RWPE2 (cell line): ENCODE measurements at places on chromosomes 6 and 20.
A peak's percentile ranks its signal among the peaks of the same experiment; 100 is the strongest.

DNA sequence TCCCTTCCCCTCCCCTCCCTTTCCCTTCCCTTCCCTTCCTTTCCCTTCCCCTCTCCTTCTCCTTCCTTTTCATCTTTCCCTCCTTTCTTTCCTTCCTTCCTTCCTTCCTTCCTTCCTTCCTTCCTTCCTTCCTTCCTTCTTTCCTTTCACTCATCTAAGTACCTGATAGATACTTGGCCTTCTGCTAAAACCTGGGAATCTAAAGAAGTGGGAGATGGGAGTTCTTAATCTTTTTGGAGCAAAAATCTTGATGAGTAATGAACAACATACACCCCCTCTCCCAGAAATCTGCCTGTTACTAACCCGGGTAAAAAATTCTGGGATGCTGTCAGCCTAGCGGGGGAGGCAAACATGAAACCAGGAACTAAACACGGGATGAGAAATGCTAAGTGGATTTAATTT is 100.7 kb downstream of the VEGFA start:
- no peak overlapping the region for H3K27ac ChIP-seq
- H3K36me3 ChIP-seq: no peaks in the 10 kb centered on the region
- H3K4me3 ChIP-seq: no peak overlapping the region

DNA sequence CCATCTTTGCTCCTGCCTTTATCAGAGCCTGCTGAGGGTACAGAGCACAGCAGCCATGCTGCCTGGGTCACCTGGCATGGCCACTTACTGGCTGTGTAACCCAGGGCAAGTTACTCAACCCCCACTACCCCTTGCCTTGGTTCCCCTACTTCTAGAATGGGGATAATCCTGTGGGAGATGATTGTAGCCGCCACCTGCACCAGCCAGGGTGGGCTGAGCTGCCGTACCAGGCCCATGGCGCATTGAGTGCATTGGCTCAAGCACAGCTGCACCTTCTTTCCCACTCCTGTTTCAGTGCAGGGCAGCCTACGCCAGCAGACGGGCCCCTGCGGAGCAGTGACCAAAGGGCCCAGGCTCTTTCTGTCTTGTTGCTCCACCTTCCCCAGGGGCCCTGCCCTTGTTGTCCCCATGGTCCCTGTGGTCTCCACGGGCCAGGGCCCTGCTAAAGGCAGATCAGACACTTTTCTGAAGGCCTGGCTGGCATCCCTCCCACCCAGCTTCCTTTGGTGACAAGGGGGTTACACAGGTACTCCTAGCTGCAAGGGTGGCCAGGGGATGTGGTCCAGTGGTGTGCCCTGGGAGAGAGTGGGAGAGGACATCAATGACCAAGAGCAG is 159.4 kb upstream of the MLN start:
- peaks cover 6% of the 10 kb centered on the region for H3K4me1 ChIP-seq
- no peaks in the 10 kb centered on the region for H3K27me3 ChIP-seq
- no peak overlapping the region for H3K27ac ChIP-seq
- H3K36me3 ChIP-seq: no peaks in the 10 kb centered on the region
- no peak overlapping the region for H3K4me3 ChIP-seq
- DNase-seq: no peak

DNA sequence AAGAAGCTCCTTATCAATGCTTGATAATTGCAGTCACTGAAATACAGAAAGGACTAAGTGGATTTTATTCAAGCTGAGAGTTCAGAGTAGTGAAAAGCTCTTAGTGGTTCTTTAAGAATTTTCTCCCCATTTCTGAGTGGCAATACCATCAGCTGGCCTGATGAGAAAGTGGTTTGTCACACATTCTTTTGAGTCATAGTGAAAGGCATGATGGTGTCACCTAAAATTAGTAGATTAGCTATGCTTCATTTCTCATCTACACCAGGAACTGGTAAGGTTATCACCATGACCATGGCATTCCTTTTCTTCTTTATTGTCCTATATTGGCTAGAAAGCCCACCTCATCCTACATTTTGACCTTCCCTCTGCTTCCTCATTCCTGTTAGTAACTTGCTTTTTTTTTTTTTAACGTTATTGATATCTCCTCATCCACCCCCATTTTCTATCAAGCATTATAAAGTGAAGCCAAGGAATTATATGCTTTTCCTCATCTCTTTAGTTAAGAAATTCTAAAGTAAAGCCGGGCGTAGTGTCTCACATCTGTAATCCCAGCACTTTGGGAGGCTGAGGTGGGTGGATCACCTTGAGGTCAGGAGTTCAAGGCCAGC is 67.4 kb upstream of the LOC128125822 start:
- no peaks in the 10 kb centered on the region for H3K27me3 ChIP-seq
- H3K4me3 ChIP-seq: no peak overlapping the region
- no peaks in the 10 kb centered on the region for H3K36me3 ChIP-seq
- peaks cover 11% of the 10 kb centered on the region for H3K4me1 ChIP-seq
- H3K27ac ChIP-seq: no peak overlapping the region

- H3K4me1 ChIP-seq: peaks cover 16% of the 10 kb centered on the region
- H3K4me3 ChIP-seq: peak within 1 kb of the TSS; percentile 27
- H3K27me3 ChIP-seq: no peaks in the 10 kb centered on the region
- peak within 1 kb of the TSS; percentile 92 for H3K27ac ChIP-seq
- peak; percentile 94 for DNase-seq
- H3K36me3 ChIP-seq: no peaks in the 10 kb centered on the region; the same call in 1 of the 2 replicates
Measured at GRCh38 chr6:31114541-31114878, at the start of gene PSORS1C1. TSS of gene PSORS1C1 (plus strand) at chr6:31114800. CDS start at chr6:31129633, 14,833 bp downstream.

DNA sequence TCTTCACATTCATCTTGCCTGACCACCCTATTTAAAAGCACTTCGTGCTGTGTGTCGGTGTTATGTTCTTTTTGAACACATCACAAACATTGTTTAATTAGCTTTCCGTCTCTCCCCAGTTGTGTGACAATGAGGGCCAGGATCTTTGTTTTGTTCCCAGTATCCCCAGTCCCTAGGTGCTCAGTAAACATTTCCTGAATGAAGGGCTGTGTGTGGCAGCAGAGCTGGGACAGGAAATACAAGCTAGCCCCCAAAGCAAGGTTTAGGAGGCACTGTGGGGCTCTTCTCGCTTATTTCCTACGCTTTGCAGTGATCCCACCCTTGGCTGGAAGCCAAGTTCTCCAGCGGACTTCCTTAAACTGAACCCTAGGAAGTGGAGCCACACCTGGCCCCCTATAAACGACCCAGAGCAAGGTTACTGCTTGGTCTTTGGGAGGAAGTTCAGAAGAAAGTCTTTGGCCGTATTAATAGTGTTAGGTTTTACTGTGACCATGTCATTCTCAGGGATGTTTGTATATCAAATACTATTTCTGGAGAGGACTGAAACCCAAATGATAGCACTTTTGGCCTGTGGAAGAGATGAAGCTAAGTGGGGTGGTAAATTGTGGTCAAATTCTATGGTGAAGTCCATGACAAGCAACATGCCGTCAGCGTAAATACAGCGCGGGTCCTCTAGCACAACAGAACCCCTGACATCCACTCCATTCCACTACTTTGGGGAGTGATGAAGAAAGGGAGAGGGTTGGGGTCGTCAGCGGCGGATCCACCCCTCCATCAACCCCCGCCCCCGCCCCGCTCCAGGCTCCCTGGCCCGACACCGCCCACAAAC is 570 bp upstream of the FANCE start:
- H3K27me3 ChIP-seq: no peaks in the 10 kb centered on the region
- peak overlapping the region; percentile 47 for H3K27ac ChIP-seq
- no peak for DNase-seq

- no peak overlapping the region for H3K27ac ChIP-seq
- no peaks in the 10 kb centered on the region for H3K36me3 ChIP-seq
- H3K27me3 ChIP-seq: no peaks in the 10 kb centered on the region
- no peak overlapping the region for H3K4me3 ChIP-seq
- no peak for DNase-seq
Measured at GRCh38 chr20:10984913-10985312, 311.1 kb upstream of the JAG1 start.

DNA sequence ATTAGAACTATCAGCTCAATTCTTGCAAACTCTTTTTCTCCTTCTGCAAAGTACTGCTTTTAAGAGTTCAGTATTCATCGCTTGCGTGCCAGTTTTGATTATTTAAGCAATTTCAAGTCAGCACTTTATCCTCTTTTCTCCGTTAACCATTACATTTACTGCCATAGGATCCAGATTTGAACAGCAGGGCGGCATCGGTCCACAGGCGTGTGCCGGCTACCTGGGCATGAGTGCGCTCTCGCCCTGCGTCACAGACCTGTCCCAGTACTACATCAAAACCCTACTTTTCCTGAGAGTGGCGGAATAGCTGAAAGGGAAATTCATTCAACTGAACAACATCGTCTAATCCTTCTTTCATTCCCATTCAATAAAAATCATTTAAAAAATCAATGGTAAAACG is 53.4 kb downstream of the MYLK4 start:
- no peaks in the 10 kb centered on the region for H3K27me3 ChIP-seq
- no peaks in the 10 kb centered on the region for H3K4me1 ChIP-seq
- DNase-seq: no peak
- no peaks in the 10 kb centered on the region for H3K36me3 ChIP-seq
- no peak overlapping the region for H3K27ac ChIP-seq

- peak overlapping the region; percentile 68 for H3K27ac ChIP-seq
- H3K4me3 ChIP-seq: no peak overlapping the region
- DNase-seq: no peak
- peaks cover 13% of the 10 kb centered on the region for H3K4me1 ChIP-seq
- H3K36me3 ChIP-seq: peaks cover 11% of the 10 kb centered on the region
Measured at GRCh38 chr6:31661262-31662123, 915 bp upstream of the C6orf47 start.

DNA sequence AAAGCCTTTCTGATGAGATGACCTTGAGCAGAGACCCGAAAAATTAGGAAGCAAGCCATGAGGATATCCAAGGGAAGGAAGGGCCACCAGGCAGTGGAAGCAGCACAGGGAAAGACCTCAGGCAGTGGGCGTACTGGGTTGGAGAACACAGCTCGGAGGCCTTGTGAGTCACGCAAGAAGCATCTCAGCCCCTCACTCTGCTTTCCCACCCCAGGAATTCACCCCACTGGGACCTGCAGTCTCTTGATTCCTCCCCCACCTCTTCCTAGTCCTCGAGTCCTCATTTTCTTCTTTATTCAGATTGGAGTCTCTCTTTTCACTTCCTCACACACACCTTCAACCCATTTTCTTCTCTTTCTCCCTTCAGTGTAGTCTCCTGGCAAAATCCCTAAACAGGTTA is 27.0 kb downstream of the RPRD1B start:
- H3K36me3 ChIP-seq: peaks cover 97% of the 10 kb centered on the region
- peak overlapping the region; percentile 22 for H3K27ac ChIP-seq
- no peak overlapping the region for H3K4me3 ChIP-seq
- peaks cover 22% of the 10 kb centered on the region for H3K4me1 ChIP-seq

- no peaks in the 10 kb centered on the region; the same call in 1 of the 2 replicates for H3K36me3 ChIP-seq
- H3K4me1 ChIP-seq: peaks cover 9% of the 10 kb centered on the region
- no peak overlapping the region for H3K4me3 ChIP-seq
- H3K27me3 ChIP-seq: no peaks in the 10 kb centered on the region
Measured at GRCh38 chr6:83038246-83038645, 27.4 kb downstream of the UBE3D start.

GRCh38 chr6:13668291-13668928 is 43.2 kb downstream of the RANBP9 start:
- peaks cover 24% of the 10 kb centered on the region for H3K4me1 ChIP-seq
- DNase-seq: no peak
- H3K36me3 ChIP-seq: no peaks in the 10 kb centered on the region
- H3K27me3 ChIP-seq: no peaks in the 10 kb centered on the region
- H3K27ac ChIP-seq: no peak overlapping the region

GRCh38 chr20:3551681-3552434 is 81.0 kb downstream of the ATRN start:
- no peaks in the 10 kb centered on the region for H3K4me1 ChIP-seq
- H3K36me3 ChIP-seq: peaks cover 16% of the 10 kb centered on the region
- H3K4me3 ChIP-seq: no peak overlapping the region
- no peak overlapping the region for H3K27ac ChIP-seq
- no peaks in the 10 kb centered on the region for H3K27me3 ChIP-seq

GRCh38 chr6:45724511-45724910 is 291.1 kb downstream of the CLIC5 start:
- no peak overlapping the region for H3K27ac ChIP-seq
- H3K4me3 ChIP-seq: no peak overlapping the region
- DNase-seq: no peak
- H3K27me3 ChIP-seq: no peaks in the 10 kb centered on the region
- H3K36me3 ChIP-seq: no peaks in the 10 kb centered on the region

- H3K27me3 ChIP-seq: no peaks in the 10 kb centered on the region
- no peaks in the 10 kb centered on the region for H3K36me3 ChIP-seq
- H3K4me1 ChIP-seq: no peaks in the 10 kb centered on the region
- no peak for DNase-seq
- no peak overlapping the region for H3K27ac ChIP-seq
Measured at GRCh38 chr6:124026694-124027093, 223.0 kb downstream of the NKAIN2 start.

- no peak overlapping the region for H3K27ac ChIP-seq
- no peaks in the 10 kb centered on the region for H3K4me1 ChIP-seq
- H3K36me3 ChIP-seq: no peaks in the 10 kb centered on the region
- H3K4me3 ChIP-seq: no peak overlapping the region
- DNase-seq: no peak
- H3K27me3 ChIP-seq: no peaks in the 10 kb centered on the region
Measured at GRCh38 chr6:87071683-87072082, 23.2 kb downstream of the CGA start.

GRCh38 chr6:42028234-42029061 is 21.9 kb upstream of the TAF8 start:
- peaks cover 3% of the 10 kb centered on the region for H3K4me1 ChIP-seq
- H3K4me3 ChIP-seq: no peak overlapping the region
- DNase-seq: no peak
- no peak overlapping the region for H3K27ac ChIP-seq

GRCh38 chr6:139882977-139883728 is 508.7 kb upstream of the CITED2 start:
- H3K4me3 ChIP-seq: no peak overlapping the region
- H3K27ac ChIP-seq: peak overlapping the region; percentile 17
- no peaks in the 10 kb centered on the region for H3K36me3 ChIP-seq
- peaks cover 9% of the 10 kb centered on the region for H3K4me1 ChIP-seq
- no peaks in the 10 kb centered on the region for H3K27me3 ChIP-seq

- H3K4me1 ChIP-seq: no peaks in the 10 kb centered on the region
- no peak overlapping the region for H3K4me3 ChIP-seq
- no peak for DNase-seq
- no peaks in the 10 kb centered on the region for H3K27me3 ChIP-seq
Measured at GRCh38 chr20:49230561-49231133, 11.4 kb downstream of the DDX27 start.

DNA sequence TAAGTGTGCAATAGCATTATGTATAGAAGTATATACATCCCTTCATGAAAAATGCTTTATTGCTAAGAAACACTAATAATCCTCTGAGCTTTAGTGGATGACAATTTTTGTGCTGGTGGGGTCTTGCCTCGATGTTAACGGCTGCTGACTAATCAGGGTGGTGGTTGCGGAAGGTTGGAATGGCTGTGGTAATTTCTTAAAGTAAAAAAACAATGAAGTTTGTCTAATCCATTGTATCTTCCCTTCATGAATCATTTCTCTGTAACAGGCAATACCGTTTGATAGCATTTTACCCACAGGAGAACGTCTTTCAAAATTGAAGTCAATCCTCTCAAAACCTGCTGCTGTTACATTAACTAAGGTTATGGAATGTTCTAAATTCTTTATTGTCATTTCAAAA is 816.5 kb upstream of the GJE1 start:
- no peak for DNase-seq
- H3K4me1 ChIP-seq: no peaks in the 10 kb centered on the region
- no peaks in the 10 kb centered on the region for H3K36me3 ChIP-seq

- H3K36me3 ChIP-seq: no peaks in the 10 kb centered on the region
- no peak overlapping the region for H3K4me3 ChIP-seq
- no peaks in the 10 kb centered on the region for H3K27me3 ChIP-seq
- H3K27ac ChIP-seq: no peak overlapping the region
Measured at GRCh38 chr20:40952136-40952535, 76.5 kb upstream of the TOP1 start.

GRCh38 chr20:45611054-45611453 is 18.5 kb upstream of the WFDC10A start:
- DNase-seq: peak; percentile 87
- no peaks in the 10 kb centered on the region for H3K36me3 ChIP-seq

GRCh38 chr6:23089981-23090380 is 520.6 kb downstream of the HDGFL1 start:
- H3K27me3 ChIP-seq: no peaks in the 10 kb centered on the region
- H3K36me3 ChIP-seq: no peaks in the 10 kb centered on the region
- DNase-seq: no peak
- no peaks in the 10 kb centered on the region for H3K4me1 ChIP-seq
